Natural killer cell treated with Interleukin-12 subunit alpha and Interleukin-12 subunit beta and Interleukin-15 and Interleukin-18, amount 100 ng/mL, for 72 hours (primary cell): ENCODE measurements at places on chromosomes 5 and 9. TPM values are rescaled to one million over a fixed set of nuclear protein-coding genes. Genes with fewer than 3 reads are reported as not detected.

DNA sequence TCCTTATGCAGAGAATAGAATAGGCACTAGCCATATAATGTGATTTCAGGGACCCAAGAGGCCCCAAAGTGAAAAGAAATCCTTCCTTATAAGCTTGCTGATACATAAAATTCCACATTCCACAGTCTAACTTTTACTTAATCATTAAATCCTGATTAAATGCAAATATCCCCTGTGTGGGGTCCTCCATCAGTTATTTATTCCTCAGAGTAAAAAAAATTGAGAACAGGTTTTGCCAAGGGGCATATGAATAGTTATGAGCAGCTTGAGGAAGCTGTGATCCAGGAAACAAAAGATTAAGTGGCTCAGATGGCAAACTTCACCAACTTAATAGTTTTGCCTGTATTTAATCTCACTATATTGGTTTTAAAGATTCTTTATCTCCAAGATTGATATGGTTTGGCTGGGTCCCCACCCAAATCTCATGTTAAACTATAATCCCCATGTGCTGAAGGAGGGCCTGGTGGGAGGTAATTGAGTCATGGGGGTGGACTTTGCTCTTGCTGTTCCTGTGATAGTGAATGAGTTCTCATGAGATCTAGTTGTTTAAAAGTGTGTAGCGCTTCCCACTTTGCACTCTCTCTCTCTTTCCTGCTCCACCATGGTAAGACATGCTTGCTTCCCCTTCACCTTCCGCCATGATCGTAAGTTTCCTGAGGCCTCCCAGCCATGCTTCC is 324.9 kb downstream of the NPR3 start:
- H3K27ac ChIP-seq: no peak overlapping the region
- H3K27me3 ChIP-seq: no peaks in the 10 kb centered on the region
- no peaks in the 10 kb centered on the region for H3K4me1 ChIP-seq
- no peak overlapping the region for H3K4me3 ChIP-seq

The SHOC1 gene
- total RNA-seq: not detected

The AHRR gene
- 4.1 TPM for total RNA-seq

GRCh38 chr9:129620669-129621295 is at the start of gene C9orf50:
Gene C9orf50, minus strand, starts transcription at chr9:129621101. Its CDS starts 527 bp downstream, at chr9:129620574.
- H3K27ac ChIP-seq: no peak within 1 kb of the TSS
- no peaks in the 10 kb centered on the region for H3K36me3 ChIP-seq
- DNase-seq: no peak
- H3K27me3 ChIP-seq: peaks cover 21% of the 10 kb centered on the region
- H3K4me1 ChIP-seq: peaks cover 14% of the 10 kb centered on the region

The SMIM33 gene
- total RNA-seq: not detected

The TCF7 gene
- total RNA-seq: 6.1 TPM

DNA sequence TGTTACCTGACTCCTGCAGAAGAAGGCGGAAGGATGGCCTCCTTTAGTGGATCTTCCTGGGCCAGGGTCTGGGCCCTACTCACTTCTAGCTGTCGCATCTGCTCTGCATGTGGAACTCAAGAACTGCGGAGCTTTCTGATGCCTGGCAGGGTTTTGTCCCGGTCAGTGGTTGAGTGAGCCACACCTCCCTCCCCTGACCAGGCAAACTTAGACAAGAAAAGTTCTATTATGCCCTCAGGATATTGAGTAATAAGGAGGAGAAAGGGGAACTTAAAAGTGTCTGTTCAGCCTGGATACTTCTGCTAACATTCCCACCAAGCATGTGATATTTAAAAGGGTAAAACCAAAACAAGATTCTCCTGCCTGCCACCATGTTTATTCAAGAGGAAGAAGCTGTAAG is at the start of gene FYB1:
Gene FYB1, minus strand, starts transcription at position 127 of the 400 bp plus-strand sequence. CDS start 16,603 bp downstream, outside the sequence.
- H3K4me3 ChIP-seq: peak within 1 kb of the TSS; percentile 47
- H3K4me1 ChIP-seq: peaks cover 59% of the 10 kb centered on the region
- DNase-seq: no peak
- H3K27me3 ChIP-seq: no peaks in the 10 kb centered on the region

- DNase-seq: no peak
- no peaks in the 10 kb centered on the region for H3K36me3 ChIP-seq
- no peak overlapping the region for H3K27ac ChIP-seq
- no peaks in the 10 kb centered on the region for H3K27me3 ChIP-seq
- no peaks in the 10 kb centered on the region for H3K4me1 ChIP-seq
Measured at GRCh38 chr5:58121391-58121790, 338.5 kb downstream of the PLK2 start.
